ENCODE measurements at places on chromosomes 3 and 15.
A peak's percentile ranks its signal among the peaks of the same experiment; 100 is the strongest.

DNA sequence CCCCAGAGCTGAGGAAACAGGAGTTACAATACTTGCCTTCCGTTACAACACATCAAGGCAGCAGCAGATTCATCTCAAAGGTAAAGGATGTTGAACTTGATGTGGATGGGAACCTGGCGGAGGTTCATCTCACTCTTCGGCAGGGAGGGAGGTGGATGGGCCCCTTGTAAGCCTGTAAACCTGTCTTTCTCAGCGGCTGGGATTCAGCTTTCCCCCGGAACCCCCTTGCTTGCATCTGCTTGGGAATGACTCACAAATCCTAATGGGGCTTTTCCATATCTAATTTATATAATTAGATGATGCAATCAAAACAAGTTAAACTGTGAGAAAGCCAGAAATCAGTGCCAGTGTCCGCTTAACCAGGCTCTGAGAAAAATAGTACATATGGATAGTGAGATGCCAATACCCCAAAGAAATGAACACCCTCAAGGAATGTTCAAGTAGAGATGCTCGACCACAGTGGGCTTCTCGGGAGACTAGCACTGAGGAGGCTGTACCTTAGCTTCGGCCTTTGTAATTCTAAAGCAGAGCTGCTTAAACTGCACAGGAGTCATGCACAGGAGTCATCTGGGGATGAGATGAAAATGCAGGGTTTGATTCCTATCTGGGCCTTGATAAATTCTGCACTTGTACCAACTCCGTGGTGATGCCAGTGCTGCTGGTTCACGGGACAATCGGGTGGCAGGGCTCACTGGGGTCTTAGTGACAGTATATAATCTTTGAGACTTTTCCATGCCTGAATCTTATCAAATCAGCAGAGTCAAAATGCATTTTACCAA lies 2.2 kb upstream of the FAM240A start:
- DNase-seq = no peak

DNA sequence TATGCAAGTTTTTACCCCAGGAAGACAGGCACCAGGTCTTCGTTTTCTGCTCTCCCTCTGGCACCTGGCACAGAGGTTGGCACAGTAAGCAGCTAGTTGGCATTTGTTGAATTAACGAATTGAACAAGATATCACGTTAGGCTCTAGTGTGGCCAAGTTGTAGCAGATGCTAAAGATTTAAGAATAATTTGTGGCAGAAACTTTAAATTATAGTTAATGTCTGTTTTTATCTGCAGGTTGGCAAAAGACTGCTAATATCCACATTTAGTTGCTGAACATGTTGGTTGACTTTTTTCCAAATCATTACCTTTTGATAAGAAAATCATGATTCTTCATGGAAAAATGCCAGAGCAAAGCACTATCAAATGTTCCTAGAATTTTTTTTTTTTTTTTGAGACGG lies 8.1 kb downstream of the CHRNA5 start:
- no peak for DNase-seq

GRCh38 chr3:148694116-148694515 lies 3.6 kb upstream of the AGTR1 start:
- no peak for DNase-seq

DNA sequence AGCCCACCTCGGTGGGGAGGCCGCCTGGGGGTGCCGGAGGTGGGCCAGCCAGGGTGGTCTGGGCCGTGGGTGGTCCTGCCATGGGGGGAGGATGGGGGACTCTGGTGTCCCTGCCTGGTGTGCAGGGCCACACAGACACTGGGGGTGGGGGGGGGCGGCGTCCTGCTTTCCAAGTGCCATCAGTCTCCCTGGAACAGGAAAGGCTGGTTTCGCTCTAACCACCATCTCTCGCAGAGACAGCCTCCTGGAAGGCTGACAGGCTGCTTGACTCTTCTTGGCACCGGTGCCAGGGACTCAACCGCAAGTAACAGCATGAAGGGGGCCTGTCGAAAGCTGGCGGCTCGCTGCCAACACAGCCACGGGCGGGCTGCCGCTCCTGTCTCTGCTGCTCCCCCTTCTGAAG lies 40.3 kb downstream of the RGMA start:
- DNase-seq = peak; percentile 81
